ENCODE measurements at places on chromosomes 16 and 17.

DNA sequence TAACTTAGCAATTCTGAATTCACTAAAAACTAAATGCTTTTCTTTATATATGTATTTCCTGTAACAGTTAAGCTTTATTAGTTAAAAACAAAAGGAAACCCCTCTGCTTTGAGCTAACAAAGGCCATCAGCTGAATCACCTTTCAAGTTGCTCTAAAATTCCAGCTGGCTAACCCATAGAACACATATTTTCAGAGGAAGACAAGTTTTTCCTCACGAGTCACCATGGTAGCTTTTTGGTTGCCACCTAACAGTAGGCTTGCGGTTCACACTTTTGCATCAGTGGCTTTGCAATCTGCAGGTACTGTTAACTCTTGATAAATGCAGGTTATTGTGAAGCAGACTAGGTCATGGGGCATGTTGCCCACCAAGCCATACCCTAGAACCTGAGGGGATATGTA, 57.6 kb upstream of the IRX5 start:
- no peak for DNase-seq

DNA sequence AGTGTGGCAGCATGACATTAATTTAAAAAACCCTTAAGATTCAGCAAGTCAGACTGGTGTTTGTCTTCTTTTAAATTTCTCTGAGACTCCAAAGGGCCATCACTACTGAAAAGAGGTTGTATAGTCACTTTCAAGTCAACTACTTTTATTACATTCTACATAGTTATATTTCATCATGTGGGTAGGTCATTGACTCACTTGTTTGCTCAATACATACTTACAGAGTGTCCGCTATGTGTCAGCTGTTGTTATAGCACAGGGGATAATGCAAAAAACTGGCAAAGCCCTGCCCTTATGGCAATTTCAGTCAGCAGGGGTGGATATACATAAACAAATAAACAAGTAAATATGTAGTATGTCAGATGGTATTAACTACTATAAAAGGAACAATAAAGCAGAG, 2.5 kb upstream of the MYH4 start:
- DNase-seq, result no peak

- no peak for DNase-seq
Observed at GRCh38 chr17:1783834-1784611, 22.2 kb downstream of the SERPINF1 start.

- DNase-seq, result no peak
Observed at GRCh38 chr17:34493917-34494316, 85.5 kb upstream of the TMEM132E start.

- DNase-seq, result no peak
Observed at GRCh38 chr17:70073310-70073709, 1.7 kb upstream of the KCNJ16 start.

GRCh38 chr17:56262803-56263202, 109.5 kb downstream of the ANKFN1 start:
- DNase-seq, result no peak

- no peak for DNase-seq
Observed at GRCh38 chr17:51425773-51426172, 165.4 kb downstream of the UTP18 start.

GRCh38 chr16:85319984-85320440, 207.7 kb upstream of the CIBAR2 start:
- no peak for DNase-seq

DNA sequence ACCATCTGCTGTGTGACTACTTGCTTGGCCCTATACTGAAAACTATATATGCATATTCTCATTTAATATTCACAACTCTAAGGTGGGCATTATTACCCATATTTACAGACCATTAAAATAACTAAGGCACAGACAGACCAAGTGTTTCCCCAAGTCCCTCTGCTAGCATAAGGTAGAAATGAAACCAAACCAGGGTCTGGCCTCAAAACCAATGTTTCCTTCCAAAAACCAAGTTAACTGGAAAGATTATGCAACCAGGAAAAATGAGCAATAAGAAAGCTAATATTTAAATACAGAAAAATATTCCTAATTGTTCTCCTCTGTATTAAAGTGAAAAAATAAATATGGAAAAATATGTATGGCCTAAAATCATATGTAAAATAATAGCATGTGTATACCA, 50.1 kb downstream of the XPO6 start:
- no peak for DNase-seq

DNA sequence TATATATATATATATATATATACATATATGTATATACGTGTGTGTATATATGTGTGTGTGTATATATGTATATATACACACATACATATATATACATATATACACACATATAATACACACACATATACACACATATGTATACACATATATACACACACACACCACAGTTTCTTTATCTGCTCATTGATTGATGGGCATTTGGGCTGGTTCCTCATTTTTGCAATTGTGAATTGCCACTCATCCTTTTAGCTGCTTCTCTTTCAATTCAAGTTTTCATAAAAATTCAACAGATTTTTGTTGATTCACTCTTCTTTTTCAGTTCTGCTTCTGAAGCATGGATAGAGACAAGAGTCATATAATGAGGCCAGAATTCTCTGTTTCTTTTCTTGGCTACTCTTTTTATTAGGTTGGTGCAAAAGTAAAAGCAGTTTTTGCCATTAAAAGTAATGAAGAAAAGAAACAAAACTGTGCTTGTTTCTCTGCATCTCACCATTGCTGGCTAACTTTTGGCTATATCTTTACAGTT, 44.5 kb downstream of the SLFN5 start:
- no peak for DNase-seq

DNA sequence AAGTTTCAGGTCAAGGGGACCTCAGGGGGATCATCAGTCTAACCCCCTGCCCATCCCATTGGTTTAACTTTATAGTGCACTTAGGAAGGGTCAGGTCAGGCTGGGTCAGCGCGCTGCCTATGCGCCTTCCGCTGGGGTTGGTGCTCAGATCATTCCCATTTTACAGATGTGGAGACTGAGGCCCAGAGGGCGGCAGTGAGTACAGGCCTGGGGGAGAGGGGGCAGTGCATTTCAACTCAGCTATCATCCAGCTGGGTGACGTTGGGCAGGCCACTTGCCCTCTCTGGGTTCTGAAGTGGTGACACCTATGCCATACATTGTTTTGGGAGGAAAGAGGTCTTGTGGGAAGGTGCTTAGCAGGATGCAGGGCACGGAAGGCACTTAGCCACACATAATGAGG, 127.8 kb upstream of the CDC42EP4 start:
- no peak for DNase-seq

- no peak for DNase-seq
Observed at GRCh38 chr17:53483704-53484103, 339.0 kb upstream of the KIF2B start.

- no peak for DNase-seq
Observed at GRCh38 chr17:48162946-48163506, 55.5 kb downstream of the SNX11 start.

GRCh38 chr17:42388381-42389134, at the start of gene STAT3:
Gene STAT3, minus strand, starts transcription at chr17:42388442. Its CDS starts 39,926 bp downstream, at chr17:42348516.
- peak; percentile 98 for DNase-seq

DNA sequence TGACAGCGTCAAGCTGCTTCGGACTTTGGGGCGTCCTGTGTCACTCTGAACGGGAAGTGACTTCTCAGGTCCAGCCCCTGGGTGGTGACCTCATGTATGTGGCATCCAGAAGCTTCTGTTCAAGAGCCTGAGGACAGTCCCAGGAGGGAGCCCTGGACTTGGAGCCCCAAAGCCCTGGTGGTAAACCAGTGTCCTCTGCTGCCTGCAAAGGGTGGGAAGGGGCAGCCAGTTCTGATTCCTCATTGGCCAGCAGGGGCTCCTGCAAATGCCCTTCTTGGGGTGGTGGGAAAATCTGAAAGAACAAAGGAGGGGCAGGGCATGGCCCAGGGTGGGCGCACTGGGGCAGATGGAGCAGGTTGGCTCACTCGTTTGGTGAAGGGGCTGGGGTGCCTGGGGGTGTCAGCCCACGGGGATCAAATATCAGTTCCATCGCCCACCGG, 1.6 kb downstream of the OSGIN1 start:
- DNase-seq, result no peak

DNA sequence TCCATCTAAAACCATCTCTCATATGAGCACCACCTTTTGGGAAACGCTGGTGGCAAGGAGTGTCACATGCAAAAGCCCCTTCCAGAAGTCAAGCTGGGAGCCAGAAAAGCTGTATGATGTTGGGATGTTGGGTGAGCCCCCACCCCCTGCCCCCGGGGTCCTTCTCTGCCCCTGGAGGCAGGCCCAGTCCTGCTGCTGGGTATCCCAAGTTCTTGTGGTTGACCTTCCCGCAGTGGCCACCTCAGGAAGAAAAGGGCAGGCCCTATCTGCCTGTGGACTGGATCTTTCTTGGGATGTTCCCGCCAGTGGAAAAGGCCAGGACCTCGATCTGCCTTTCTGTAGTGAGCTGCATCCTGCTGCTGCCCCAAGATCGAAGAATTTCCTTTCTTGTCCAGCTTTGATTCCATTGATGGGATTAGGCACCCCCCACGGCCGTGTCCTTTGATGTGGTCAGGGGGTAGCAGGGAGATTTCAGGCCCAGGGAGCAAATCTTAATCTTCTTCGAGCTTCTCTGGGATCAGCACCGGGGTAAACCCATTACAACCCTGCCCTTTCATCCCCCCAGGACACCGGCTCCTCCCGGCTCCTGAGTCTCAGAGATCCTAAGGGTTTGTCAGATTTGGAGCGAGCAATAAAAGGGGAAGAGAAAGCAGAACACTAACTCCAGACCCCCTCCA, 165.6 kb downstream of the RAB11FIP4 start:
- no peak for DNase-seq

DNA sequence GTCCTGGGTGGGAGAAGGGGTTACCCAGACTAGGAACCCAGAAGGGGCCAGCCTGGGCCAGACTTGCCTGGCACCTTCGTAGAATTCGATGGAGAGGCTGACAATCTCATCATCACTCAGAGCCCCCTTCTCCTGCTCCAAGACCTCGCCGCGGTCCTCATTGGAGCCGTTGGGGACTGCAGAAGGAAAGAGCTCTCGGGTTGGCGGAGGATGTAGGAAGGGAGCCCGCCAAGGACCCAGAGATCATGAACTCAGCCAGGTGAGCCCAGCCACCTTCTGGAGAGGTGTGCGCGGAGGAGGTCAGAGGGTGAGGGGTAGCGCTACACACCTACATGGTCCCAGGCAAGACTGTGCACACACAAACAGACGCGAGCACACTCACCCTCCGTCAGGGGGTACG, 8.5 kb downstream of the CISD3 start:
- no peak for DNase-seq

GRCh38 chr16:56673921-56674320, 4.3 kb downstream of the MT1H start:
- no peak for DNase-seq

DNA sequence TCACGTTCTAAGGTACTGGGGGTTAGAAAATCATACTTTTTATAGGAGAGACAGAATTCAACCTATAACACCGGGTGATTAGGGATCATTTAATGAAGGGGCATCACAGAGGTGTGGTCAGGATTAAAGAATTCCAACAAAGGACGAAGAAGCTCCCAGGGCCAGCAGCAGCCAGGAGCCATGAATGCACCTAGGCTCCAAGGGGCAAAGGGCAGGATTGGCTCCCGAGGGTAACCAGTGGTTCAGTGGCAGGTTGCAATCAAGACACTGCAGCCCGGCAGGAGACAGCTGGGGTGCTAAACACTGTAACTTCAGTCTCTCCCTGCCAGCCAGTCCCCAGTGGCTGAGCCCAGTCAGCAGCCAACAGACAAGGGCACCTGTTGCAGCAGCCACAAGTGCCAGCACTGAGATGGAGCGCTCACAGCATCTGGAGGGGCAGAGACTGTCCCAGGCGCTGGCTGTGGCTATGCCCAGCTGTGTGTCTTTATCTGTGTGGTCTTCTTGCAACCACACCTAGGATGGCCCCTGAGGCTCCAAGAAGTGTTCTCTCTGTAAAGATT, 23.9 kb downstream of the DHRS7C start:
- no peak for DNase-seq

GRCh38 chr16:47449788-47450187, 11.1 kb downstream of the ITFG1 start:
- no peak for DNase-seq

GRCh38 chr17:49393491-49394255, 21.0 kb downstream of the PHB1 start:
- no peak for DNase-seq

- DNase-seq, result no peak
Observed at GRCh38 chr17:72890711-72891110, 201.8 kb downstream of the SLC39A11 start.

GRCh38 chr17:35982409-35983191, 1.3 kb upstream of the CCL16 start:
- no peak for DNase-seq

DNA sequence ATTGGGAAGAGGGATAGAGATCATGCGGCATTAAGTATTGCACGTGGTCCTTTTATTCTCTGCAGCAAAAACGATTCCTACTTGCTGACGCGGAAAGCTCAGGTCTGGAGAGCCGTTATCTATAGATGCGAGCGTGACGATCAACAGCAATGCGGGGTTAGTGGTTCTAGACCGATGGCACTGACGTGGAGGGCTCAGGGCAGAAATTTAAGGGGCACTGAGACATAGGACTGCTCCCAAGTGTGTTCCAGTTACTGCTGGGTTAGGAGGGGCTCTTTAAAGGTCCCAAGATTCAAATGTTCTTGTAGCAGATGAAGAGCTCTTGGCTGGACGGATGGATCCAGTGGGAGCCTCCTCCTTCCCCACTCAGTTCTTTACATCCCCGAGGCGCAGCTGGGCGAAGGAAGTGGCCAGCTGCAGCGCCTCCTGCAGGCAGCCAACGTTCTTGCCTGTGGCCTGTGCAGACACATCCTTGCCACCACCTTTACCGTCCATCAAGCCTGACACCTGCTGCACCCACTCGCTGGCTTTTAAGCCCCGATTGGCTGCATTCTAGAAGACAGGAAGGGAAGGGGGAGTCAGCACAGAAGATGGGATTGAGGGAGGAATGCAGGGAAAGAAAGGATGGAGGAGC, 732 bp upstream of the EXOSC6 start:
- no peak for DNase-seq

DNA sequence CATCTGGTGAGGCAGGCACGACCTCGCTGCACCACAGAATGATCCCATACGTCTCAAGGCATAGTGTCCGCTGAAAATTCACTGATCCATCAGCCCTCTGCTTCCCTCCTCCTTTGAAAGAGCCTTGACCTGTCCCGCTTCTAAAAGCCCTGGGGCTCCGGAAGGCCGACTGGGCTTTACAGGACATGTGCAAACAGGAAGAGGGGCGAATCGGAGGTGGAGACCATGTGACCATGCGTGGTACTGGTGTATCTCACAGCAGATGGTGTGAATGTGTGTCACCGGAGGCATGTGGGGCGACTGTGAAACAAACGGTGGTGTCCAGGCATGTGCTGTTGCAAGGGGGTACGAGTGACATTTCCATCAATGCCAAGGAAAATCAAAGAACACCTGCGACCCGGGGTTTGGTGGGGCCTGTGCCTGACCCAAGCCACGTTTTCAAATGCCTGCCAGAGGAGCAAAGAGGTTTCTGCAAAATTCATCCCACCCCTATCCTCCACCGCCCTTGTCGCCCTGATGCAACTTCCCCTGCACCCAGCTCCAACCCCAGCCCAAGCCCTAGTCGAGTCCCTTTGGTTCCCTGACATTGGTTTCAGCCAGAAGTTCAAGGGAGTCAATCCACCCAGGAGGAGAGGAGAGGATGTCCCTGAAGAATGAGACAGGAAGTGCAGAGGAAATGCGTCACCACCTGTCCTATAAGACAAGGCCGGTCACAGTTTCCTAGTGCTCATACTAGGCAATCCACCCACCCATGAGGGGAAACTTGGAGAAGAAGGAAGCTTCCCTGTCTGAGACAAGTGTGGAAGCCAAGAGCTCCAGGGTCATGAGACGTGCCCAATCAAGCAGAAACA, 5.9 kb upstream of the KCNJ18 start:
- no peak for DNase-seq

Data from AG04449 (cell line).